ENCODE measurements at places on chromosomes 2 and 18. TPM values are rescaled to one million over a fixed set of nuclear protein-coding genes. Genes with fewer than 3 reads are reported as not detected.

Gene CYRIA
- 1.0 TPM for total RNA-seq

Gene SCN3A
- not detected for total RNA-seq

- no peak for DNase-seq
Observed at GRCh38 chr2:201084863-201085262, 13.1 kb downstream of the NDUFB3 start.

DNA sequence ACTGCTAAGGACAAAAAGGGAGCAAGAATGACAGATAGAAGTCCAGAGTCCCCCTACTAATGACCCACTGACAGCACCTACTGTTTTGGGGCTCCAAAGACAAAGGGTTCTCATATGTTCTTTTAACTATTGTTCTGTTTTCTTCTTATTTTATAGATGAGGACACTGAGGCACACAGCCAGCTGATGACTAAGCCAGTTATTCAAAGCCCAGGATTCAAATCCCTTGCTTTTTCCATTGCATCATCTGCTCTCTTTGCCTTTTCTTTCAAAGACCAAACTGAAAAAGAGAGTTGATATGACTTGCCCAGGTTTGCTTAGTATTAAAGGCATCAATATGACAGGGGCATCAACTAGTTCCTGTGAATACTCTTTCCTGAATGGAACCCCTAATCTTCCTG, 299.8 kb downstream of the LRATD1 start:
- DNase-seq: no peak

Data from CD8-positive, alpha-beta memory T cell (primary cell).